Activated CD4-positive, alpha-beta T cell treated with anti-CD3 and anti-CD28 coated beads, Interleukin-2, amount 50 U/mL, for 4 hours (primary cell): ENCODE measurements at places on chromosomes 5 and 9.

- DNase-seq = no peak
These were observed 41.9 kb upstream of the RNF38 start for GRCh38 chr9:36441966-36442365.

- no peak for DNase-seq
These were observed 37.8 kb downstream of the NEURL1B start for GRCh38 chr5:172678902-172679301.

DNA sequence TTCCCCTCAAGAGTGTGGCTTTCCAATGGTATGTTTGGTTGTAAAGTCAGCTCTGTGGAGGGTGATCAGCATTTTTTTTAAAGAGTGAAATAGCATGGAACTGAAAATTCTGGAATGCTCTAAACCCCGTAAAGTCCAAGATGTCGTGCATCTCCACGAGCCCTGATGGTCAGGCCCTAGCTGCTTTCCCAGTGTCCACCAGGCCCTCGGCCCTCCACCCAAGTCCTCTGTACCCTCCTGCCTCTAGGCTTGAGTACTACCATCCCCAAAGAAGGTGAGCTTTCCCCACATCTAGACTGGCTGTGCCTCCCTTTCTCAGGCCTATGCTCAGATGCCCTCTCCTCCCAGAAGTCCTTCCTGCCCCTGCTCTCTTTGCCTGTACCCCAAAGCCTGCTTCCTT lies 280.3 kb downstream of the GADD45G start:
- no peak for DNase-seq

DNA sequence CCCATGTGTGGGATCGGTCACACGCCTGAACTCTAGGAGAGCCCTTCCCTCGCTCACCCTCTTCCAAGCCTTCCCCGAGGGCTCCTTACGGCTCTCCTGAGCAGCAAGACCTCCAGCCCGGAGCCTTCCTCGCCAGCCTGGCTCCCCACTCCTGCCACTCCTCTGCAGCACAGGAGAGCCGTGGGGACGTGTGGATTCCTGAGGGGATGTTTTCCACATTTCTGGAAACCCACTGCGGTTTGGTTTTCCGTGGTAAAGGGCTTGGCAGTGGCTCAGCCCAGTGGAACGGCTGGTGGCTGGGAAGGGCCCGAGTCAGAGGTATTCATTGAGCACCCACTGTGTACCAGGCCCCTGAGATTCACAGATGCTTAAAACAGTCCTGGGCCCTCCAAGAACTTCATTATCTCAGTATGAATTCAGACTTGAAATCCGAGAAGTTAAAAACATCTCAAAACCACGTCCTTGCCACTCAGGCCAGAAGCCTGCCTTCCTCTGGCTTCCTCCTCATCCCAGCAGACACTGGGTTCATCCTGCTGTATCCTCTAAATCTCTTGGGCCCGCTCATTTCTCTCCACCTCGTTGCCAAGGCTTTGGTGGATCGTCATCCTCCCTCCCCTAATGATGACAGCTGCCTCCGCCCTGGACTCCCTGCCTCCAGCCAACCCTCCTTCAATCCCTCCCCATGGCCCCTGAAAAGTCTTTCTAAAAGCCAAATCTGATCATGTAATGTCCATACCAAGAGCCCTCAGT lies 109.6 kb downstream of the FGF18 start:
- no peak for DNase-seq
